Neural crest cell (in vitro differentiated cells): ENCODE measurements at places on chromosomes 12 and 14.

DNA sequence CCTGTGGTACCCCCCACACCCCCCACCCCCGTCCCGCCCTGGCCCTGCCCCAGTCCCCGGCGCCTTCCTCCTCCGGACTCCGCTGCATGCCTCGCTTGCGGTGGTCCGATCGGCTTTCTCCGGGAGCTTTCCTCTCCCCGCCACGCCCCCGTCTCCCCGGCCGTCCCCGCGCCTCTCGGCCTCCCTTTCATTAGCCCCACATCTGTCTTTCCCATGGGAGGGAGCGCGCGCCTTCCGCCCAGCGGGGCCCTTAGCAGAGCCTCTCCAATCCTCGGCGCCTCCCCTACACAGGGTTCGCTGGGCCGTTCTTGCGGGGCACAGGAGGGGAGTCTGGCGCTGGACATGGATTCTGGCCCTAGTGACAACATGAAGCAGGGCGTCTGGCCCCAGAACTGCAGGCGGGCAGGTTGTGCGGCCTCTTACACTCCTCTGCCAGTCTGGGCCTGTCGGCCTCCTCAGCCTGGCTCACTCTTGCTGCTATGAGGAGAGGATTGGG, 1.5 kb upstream of the EFS start:
- peak; percentile 77 for DNase-seq

DNA sequence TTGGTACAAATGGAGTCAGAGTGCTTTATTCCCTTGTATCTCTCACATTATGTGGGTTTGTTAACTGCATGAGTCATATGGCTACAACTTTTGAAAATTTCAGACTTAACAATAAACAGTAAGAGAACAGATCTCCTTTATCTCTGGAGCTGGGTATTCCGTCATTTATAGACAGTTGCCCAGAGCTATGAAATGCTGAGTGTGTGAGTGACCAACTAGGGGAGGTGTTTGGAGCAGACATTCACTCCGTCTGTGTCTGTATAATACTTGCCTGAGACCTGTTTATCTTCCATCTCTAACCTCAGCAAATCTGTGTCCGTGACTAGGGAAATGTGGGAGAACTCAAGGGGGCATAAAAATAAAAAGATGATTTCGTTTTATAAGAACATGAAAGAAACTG, 279.9 kb upstream of the FAR2 start:
- DNase-seq = no peak

GRCh38 chr14:73269729-73270531, 32.6 kb downstream of the PAPLN start:
- peak; percentile 25 for DNase-seq

GRCh38 chr12:93707836-93708235, 30.7 kb downstream of the CRADD start:
- DNase-seq = no peak
